ENCODE measurements at places on chromosomes 3 and 15.

DNA sequence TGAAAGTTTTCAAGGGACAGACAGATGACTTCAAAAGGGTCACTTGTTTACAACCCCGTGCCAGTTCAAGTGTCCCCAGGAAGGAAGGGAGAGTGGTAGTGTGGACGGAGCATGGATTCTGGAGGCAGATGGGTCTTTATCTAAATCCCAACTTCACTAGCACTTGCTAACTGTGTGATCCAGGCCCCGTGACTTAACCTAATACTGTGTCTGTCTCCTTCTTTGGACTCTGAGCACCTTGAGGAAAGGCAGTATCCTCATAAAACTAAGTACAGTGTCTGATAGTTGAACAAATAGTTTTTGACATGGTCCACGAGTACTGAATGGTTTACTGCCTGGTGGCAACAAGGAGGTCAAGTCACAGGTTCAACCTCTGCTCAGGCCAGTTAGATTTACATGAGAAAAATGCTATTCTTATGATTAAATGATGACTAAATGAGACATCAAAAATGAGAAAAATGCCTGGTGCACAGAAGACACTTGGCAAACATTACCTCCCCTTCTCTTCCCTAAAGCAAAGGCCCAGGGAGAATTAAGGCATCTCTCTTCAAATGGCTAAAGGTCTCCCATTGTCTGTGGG, 48.9 kb downstream of the ABCC5 start:
- DNase-seq, result no peak

DNA sequence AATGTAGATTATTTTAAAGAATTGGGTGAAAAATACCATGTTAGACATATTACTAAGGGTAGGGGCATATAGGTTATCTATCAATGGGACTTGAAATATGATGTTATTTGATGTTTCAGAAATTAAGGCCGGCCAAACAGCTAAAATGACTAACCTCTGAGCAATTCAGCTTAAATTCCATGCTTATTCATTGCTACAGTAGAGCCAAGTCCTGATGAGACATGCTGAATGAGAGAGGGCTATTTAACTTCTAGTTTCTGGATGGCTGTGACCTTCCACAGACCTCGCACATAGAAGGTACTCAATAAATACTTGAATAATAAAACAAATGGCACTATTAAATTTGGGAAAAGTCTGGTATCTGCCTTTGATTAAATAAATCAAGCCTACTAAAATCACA, 175.6 kb upstream of the WNT5A start:
- DNase-seq, result no peak

DNA sequence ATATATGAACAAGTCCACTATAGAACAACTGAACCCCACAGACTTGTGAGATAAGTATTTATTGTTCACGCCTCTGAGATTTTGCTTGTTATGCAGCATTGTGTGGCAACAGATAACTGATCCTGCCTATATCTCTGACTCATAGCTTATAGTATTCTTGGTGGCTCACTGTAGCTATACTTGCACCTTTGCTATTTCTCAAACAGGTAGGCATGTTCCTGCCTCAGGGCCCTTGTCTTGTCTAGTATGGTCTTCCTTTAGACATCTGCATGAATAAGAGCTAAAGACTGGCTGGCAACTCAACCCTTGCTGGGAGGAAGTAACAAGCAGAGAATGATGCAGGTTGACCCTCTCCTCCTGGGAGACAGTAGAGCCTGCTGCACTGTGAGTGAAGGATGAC, 256.1 kb downstream of the CHST2 start:
- DNase-seq, result no peak

DNA sequence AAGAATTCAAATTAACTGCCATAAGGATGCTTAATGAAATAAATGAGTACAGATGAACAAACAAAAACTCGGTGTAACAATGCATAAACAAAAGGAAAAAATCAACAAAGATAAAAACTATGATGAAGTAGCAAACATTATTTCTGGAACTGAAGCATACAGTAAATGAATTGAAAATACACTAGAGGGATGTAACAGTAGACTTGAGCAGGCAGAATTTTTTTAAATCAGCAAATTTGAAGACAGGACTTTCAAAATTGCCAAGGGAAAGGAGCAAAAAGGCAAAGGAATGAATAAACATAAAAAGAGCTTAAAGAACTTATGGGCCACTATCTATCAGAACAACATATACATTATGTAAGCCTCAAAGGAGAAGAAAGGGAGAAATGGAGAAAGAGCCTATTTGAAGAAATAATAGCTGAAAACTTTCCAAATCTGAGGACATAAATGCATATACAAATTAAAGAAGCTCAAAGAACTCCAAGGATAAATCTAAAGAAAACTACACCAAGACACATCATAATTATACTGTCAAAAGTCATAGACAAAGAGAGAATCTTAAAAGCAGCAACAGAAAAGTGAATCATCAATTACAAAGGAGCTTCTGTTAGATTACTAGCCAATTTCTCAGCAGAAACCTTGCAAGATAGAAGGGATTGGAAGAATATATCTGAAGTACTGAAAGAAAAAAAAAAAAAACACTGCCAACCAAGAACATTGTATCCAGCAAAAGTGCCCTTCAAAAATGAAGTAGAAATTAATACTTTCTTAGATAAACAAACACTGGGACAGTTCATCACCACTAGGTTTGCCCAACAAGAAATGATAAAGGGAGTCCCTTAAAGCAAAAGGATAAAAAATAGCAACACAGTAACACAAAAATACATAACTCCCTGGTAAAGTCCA, 15.5 kb downstream of the TOP2B start:
- no peak for DNase-seq

DNA sequence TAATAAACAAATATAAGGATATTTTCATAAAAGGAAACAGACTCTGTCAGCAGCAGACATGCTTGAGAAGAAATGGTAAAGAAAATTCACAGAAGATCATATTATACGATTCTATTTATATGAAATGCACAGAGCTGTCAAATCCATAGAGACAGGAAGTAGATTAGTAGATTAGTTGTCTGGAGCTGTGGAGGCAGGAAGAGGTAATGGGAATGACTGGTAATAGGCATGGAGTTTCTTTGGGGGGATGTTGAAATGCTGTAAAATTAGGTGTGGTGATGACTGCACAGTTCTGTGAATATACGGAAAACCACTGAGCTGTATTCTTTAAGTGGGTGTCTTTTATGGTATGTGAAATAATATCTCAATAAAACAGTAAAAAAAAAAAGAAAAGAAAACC, 35.3 kb downstream of the CEP152 start:
- DNase-seq, result no peak

GRCh38 chr3:139106013-139106932, 61.6 kb upstream of the PRR23C start:
- DNase-seq, result no peak

Data from C1 segment of cervical spinal cord (tissue), 14 donors.